Occipital lobe (tissue), 3 donors: ENCODE measurements at places on chromosomes 13 and 19. TPM values are rescaled to one million over a fixed set of nuclear protein-coding genes. Genes with fewer than 3 reads are reported as not detected.

ZDHHC20 gene
- total RNA-seq: 159 TPM

ZNF439 gene
- total RNA-seq: 36.5 TPM

PGLYRP1 gene
- total RNA-seq: not detected

IGFL4 gene
- total RNA-seq: 1.6 TPM

CHAF1A gene
- total RNA-seq: 6.2 TPM

NOVA2 gene
- total RNA-seq: 9.4 TPM
